Amygdala (tissue), 56 donors: ENCODE measurements at places on chromosomes 11 and 22.

GRCh38 chr11:86180423-86180822 lies 64.1 kb upstream of the EED start:
- DNase-seq, result no peak

DNA sequence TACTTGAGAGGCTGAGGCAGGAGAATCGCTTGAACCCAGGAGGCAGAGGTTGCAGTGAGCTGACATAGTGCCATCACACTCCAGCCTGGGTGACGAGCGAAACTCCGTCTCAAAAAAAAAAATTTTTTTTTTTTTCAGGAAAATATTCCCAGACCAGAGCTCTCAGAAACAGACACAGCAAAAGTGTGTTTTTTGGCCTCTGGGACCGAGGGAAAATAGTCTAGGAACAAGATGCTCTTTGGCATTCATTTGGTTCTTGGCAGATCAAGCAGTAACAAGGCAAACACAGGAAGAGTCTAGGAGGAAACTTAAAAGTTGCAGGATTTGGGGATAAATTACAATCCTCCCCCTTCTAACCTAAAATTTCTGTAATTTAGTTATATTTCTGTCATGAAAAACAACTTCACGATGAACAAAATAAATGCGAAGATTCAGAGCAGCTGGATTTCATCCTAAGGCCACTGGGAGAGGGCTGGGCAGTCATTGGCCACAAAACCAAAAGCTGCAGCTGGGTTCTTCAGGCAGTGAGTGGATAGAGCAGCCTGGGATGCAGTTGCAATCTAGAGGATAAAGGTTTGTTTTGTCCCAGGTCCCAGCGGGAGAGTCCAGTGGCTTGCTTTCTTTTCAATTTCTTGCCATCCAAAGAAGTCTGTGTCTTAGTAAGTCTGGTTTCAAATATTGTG lies 19.7 kb downstream of the ATG16L2 start:
- no peak for DNase-seq

DNA sequence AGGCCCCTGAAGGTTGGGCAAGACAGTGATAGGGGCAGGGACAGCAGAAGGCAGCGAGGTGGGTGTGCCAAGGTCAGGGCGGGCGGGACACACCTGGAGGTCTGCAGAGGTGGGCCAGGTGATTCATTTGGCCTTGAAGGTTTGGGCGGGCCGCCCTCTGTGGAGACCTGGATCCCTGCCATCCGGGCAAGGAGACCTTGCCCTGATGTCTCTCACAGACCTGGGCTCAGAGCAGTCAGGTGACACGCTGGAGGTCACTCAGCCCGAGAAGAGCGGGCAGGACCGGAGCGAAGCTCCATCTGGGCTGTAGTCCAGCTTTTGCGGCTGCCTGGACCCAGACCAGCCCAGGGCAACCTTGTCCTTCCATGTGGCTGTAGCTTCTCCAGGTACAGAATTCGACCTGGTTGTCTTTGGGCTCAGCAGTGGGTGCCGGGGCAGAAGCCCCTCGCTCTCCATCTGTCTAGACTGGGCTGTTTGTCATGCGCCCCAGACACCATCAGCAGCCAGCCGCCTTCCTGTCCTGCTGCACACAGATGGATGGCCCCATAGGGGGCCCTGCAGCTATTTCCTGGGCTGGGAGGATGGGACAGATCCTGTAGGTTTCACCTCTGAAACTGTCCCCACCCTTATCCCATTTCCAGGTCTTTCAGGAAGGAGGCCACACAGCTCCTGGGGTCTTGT lies 3.1 kb downstream of the MRGPRG start:
- DNase-seq, result no peak

GRCh38 chr22:50620593-50621355 lies 7.2 kb downstream of the ARSA start:
- peak; percentile 34 for DNase-seq

GRCh38 chr11:20250644-20251247 lies 90.5 kb upstream of the DBX1 start:
- no peak for DNase-seq

DNA sequence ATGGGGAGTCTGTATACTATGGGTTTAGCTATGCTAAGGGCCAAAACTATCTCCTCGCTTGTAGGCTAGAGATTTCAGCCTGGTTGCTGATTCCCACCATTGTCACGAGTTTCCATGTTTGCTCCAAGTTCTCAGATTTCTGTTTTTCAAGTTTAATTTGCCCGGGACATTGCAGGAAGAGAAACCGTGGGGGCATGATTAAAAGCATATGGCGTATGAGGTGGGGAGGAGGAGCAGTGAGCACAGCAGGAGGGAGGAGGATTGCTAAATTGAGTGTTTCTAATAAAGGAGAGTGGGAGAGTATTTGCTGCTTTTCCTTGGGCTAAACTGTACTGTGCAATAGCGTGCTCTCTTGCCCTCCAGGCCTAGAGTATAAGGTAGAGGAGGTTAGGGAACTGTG lies 558.4 kb downstream of the METTL15 start:
- DNase-seq, result no peak

- DNase-seq, result no peak
These were observed 28.8 kb downstream of the YAP1 start for GRCh38 chr11:102139081-102139498.

DNA sequence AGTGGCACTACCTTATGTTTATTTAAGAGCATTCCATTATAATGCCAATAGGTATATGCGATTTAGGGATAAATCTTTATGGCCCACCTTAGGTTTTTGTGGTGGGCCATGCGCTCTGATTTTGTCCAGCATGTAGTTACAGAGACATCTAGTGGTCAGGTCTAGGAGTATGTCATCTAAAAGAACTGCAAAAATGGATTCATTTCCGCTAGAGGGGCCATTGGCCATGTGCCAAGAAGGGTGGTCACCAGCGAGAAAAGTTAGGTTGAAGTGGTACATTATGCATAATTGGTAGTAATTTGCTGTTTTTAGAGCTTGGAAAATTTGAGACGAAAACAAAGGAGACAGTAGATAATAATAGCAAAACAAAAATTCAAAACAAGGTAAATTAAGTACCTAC lies 27.7 kb downstream of the LRRC4C start:
- no peak for DNase-seq

- no peak for DNase-seq
These were observed 85.2 kb upstream of the GRAMD1B start for GRCh38 chr11:123344790-123345357.

GRCh38 chr11:16605389-16605893 lies 133.0 kb upstream of the C11orf58 start:
- peak; percentile 5 for DNase-seq

DNA sequence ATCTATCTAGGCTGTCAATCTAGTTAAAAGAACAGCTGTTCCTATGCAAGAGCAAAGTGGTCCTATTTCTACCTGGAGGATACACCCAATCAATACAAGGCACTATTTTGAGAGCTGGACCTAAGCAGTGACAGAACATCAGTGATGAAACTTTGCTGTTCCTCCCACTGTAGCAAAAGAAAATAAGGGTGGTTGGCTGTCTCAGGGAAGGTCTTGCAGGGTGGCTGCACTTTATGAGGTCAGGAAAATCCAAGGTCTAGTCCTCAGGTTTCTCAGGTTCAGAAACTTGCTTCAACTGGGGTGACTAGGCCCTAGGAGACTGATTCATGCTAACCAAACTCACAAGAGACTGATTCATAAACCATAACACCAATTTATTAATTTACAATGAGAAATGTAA lies 11.6 kb downstream of the CPSF7 start:
- no peak for DNase-seq

DNA sequence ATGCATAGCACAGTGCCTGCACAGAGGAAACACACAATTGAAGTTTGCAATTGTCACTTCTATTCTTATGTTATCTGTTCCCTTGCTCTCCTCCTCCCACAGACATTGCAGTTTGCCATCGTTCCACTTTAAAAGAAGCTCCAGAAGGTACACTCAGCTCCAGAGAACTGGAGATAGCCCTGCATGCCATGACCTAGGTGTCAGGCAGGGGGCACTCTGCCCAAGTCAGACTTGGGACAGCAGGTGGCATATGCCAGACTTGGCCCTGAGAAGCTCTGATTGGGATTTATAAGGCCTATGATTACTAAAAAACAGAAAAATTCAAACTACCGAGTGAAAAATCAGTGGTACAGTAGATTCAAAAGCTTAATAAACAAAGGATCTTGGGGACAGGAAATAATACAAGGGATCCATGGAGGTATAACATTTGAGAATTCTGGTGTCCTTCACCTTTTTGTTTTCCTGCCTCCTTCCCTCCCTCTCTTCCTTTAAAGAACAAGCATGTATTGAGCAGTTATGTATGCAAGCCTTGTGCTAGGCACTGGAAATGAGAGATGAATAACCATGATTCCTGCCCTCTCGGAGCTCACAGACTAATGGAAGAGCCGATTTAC lies 40.0 kb downstream of the TENM4 start:
- DNase-seq, result no peak

- DNase-seq, result no peak
These were observed 68.6 kb downstream of the ATXN10 start for GRCh38 chr22:45740236-45740635.

DNA sequence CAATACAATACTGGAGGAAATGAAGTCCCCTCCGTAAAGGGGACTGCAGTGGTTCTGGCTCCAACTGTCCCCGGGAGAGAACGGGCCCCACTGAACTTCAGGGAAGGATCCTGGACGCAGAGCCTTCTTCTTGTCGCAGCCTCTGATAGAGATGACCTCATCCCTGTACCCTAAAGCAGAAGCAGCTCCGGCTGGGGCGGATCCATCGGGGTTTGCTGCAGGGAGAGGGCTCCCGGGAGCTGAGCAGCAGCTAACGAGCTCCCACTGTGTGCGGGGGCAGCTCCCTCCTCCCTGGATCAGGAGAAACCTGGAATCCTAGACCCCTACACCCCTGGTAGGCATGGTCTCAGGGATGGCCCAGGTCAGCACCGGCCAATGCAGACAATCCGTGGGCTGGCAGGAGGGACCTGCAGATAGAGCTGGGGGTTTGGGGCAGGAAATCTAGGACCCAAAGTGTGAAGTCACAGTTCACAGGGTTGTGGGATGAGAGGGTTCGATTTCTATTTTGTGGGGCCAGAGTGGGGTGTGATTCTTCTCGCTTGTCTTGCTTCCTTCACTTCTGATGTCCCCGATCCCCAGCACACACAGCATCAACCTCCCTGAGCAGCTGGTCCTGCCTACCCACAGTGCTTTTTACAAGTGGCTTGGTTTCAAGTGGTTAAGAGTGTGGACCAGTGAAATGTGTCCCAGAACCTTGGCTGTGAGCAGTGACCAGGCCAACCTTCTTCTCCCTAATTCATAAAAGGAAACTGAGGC lies 12.9 kb downstream of the KIAA0930 start:
- no peak for DNase-seq

- DNase-seq, result peak; percentile 80
These were observed 33.4 kb upstream of the GLYATL1 start for GRCh38 chr11:58905721-58906547.

DNA sequence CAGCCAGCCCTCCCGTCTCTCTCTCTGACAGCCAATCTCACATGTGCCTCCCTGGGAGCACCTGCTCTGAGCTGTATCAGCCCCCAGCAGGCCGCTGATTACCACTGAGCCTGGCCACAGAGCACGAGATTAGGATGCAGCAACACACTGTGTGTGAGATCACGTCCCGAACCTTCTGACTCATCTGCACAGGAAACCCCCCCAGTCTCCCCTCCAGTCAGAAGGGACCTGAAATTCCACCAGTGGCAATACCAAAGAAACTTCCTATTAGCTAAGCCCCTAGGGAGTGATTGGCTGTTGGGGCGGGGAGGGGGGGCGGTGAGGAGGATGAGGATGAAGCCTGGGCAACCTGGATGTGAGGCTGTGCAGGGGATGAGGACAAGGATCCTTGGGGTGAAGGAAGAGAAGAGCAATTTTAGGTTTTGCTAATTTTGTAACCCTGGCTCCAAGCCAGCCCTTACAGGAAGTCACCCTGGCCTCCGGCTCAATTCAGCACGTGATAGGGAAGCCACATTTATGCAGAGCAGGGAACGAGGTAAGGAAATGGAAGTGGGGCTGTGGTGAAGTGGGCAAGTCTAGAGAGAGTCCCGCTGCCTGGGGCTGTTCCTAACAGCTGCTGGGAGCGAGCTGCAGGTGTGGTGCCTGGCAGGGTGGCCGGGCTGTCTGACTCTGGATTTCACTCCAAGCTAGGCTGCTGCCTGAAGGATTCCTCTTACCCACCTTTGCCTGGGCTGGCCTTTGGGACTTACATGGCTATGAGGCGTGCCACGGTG lies 1.9 kb downstream of the SLC43A3 start:
- no peak for DNase-seq

DNA sequence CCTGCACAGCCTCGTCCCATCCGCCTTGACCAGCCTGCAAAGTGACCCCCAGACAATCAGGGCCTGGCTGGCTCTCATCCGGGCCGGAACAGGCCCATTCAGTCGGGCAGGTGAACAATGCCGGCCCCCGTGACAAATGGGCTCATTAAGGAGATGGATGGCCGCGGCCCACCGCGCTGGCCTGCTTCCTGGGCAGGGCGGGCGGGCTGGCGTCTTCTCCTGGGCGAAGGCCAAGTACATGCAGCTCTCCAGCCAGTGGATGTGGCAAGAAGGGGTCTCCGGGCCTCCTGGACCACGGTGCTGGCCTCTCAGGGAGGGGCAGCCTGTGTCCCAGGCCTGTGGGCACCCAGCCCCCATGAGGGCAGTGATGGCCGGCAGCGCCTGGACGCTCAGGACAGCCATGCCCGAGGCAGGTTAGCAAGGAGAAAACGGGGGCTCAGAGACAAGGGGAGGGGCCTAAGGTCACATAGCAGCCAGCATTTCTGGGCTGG lies 1022.8 kb downstream of the BRD1 start:
- no peak for DNase-seq

- DNase-seq, result no peak
These were observed 5.3 kb upstream of the MRGPRG start for GRCh38 chr11:3223932-3224381.

- DNase-seq, result peak; percentile 70
These were observed at the start of gene PDE3B for GRCh38 chr11:14643697-14644225. TSS of gene PDE3B (plus strand) at chr11:14643804. CDS start at chr11:14644076, 272 bp downstream.

- DNase-seq, result peak; percentile 48
These were observed 25.8 kb upstream of the MPPED1 start for GRCh38 chr22:43385770-43386641.

DNA sequence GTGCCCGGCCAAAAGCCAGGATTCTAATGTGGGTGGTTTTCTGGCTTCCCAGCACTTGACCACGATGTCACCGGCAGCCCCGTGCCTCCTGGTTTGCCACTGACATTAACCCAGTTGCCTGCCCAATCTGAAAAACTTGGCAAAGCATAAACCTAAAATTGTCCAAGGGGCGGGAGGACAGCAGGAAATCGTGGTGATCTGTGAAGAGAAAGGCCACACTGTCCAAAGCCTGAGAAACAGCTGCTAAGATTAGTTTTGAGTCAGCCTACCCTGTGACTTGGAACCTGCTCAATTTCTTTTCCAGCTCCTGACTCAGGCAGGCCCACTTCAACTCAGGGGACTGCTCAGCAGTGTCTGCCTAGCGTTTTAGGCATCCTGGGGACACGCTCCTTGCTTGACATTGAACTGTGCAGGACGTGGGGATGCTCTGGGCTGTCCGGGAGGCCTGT lies 8.2 kb upstream of the F2 start:
- no peak for DNase-seq
